Right lung (tissue), 10 donors: ENCODE measurements at places on chromosomes 4 and X. TPM values are rescaled to one million over a fixed set of nuclear protein-coding genes. Genes with fewer than 3 reads are reported as not detected.

VEGFD gene
- polyA plus RNA-seq: 47.4 TPM

EDA2R gene
- 0.93 TPM for polyA plus RNA-seq

TMEM128 gene
- 39.6 TPM for polyA plus RNA-seq

PHEX gene
- 7.8 TPM for polyA plus RNA-seq

RBM46 gene
- polyA plus RNA-seq: not detected

KDR gene
- 114 TPM for polyA plus RNA-seq

AFAP1 gene
- 24.3 TPM for polyA plus RNA-seq

NAA11 gene
- not detected for polyA plus RNA-seq

SFRP2 gene
- 9.2 TPM for polyA plus RNA-seq

SYP gene
- polyA plus RNA-seq: 2.8 TPM
